ENCODE measurements at places on chromosomes 7 and 10. TPM values are rescaled to one million over a fixed set of nuclear protein-coding genes. Genes with fewer than 3 reads are reported as not detected.

GRCh38 chr7:159031135-159031701 is 113.4 kb downstream of the VIPR2 start:
- DNase-seq: no peak

ABHD11 gene
- 45.0 TPM for total RNA-seq

GRCh38 chr10:92742331-92743228 is 52.8 kb downstream of the HHEX start:
- no peak for DNase-seq

ZCCHC24 gene
- total RNA-seq: 5.7 TPM

- peak; percentile 99 for DNase-seq
Observed at GRCh38 chr10:114917927-114918672, 19.9 kb upstream of the TRUB1 start.

GRCh38 chr7:49294611-49295010 is 370.3 kb downstream of the CDC14C start:
- DNase-seq: no peak

VAX1 gene
- total RNA-seq: 0.27 TPM

DNA sequence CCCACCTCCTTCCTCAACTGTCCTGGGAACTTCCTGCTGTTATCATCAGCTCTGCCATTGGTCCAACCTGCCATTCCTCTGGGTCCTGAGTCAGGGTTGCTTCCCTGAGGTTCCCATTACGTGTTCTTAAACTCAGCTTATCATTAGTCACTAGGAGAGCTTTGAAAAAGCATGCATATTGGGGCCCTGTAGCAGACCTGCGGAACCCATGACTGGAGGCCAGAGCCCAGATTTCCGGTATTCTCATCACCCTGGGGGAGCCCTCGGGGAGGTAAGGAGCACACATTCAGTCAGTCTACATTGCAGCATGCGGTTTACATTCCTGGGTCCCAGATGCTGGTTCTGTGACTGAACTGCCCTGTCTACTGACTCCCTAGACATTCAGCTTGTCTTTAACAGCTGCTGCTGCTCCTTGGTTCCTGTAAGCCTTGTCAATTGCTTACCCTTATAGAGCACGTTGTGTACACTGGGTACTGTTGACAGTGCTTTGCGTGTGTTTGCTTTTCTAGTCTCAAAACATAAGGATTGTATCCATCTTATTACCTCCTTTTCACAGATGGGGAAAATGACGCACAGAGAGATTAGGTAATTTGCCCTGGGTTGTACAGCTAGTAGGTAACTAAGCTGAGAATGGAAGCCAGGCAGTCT is 12.8 kb downstream of the CDHR3 start:
- no peak for DNase-seq

- no peak for DNase-seq
Observed at GRCh38 chr10:60989400-60989876, 45.5 kb upstream of the RHOBTB1 start.

GRCh38 chr10:86402283-86402941 is 35.8 kb upstream of the GRID1 start:
- no peak for DNase-seq

BHLHA15 gene
- total RNA-seq: not detected

UPK3B gene
- 2.5 TPM for total RNA-seq

- no peak for DNase-seq
Observed at GRCh38 chr7:10708447-10708846, 265.2 kb upstream of the PHF14 start.

FRA10AC1 gene
- 0.67 TPM for total RNA-seq

DNA sequence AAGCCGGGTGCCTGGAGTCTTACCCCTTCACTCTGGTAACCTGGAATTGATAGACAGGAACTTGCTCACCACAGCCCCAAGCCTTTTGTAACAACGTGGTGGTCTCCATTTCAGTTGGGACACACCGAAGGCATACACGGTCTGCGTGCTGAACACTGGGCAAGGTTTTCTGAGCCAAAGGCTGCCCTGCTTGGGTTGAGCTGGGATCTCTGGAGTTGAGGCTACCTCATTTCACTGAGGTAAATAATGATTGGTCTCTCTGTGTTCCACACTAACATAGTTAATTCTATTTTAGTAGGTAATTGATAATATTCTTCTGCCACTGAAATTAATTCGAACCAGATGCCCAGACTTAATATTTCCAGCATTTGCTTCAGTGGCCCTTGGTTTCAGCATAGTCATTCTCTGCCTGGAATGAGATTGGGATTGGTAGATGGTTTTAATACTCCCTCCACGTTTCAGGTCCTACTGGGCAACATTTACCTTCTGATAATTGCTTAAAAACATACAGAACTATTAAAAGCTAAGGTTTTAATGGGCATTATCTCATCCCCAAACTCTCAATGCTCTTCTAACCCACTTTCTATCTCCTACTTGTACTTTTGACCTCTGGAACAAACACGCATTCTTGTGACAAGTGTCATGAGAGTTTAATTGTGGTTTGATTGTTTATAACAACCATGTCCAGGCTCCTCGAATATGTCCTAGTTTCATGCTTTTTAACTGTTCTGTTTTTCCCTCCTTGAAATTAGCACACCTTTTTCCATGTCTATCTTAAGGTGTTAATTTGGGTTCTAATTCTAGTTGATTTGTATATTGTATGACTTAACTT is 202.3 kb upstream of the KLF6 start:
- DNase-seq: peak; percentile 18

TMEM178B gene
- total RNA-seq: 15.9 TPM

GRCh38 chr10:122361046-122361445 is 13.5 kb upstream of the PLEKHA1 start:
- no peak for DNase-seq

HOXA9 gene
- total RNA-seq: 62.2 TPM

CARD11 gene
- 9.7 TPM for total RNA-seq

- no peak for DNase-seq
Observed at GRCh38 chr10:79079054-79079397, 10.3 kb downstream of the ZMIZ1 start.

GRCh38 chr7:2886900-2887299 is 42.8 kb upstream of the GNA12 start:
- peak; percentile 77 for DNase-seq

DNA sequence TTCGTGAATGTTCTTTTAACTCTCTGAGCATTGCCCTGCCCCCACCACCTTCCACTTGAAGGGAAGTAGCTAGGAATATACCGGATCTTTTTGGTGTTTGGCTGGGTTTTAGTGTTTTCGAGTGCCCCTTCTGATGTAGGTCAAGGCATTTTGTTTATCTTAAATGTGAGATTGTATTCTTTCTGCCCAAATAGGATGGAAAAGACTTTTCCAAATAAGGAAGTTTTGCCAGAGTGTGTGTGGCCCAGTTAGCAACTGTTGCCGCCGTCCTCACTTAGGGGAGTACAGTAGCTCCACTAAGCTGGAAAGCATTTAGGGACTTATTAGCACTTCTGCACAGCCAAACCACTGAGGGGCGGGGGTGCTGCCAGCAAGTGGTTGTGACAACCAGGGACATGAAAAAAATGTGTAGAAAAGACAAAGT is 29.8 kb upstream of the VCL start:
- no peak for DNase-seq

DNA sequence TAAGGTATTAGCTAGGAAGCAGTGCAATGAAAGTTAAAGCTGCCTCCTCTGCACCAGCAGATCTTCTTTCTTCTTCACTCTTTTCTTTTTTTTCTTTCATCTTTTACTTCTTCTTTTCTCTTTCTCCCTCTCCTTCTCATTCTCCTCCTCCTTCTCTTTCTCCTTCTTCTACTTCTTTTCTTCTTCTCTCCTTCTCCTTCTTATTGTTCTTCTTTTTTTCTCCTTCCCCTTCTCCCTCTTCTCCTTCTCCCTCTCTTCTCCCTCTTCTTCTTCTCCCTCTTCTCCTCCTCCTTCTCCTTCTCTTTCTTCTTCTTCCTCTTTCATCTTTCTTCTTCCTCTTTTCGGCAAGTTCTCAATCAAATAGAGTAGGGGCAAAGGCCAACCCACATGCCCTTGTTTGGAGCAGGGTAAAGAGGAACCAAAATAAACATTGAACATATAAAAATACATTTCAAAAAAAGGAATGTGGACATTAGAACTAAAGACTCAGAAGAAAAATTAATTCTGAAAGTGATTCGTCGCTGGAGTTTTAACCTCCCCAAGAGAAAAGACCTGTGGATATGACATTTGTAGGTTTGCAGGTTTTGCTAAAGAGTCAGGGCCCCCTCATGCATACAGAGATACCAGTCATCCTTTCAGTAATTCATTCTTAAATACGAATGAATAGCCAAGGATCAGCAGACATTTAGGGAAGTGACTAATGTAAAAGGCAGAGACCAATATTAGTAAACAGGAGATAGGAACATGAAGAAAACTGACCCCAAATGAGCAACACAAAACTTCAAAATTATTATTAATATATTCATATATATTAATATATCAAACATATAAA is 93.0 kb upstream of the RSU1 start:
- DNase-seq: no peak

PON1 gene
- total RNA-seq: not detected

PNLIPRP2 gene
- total RNA-seq: not detected

DNA sequence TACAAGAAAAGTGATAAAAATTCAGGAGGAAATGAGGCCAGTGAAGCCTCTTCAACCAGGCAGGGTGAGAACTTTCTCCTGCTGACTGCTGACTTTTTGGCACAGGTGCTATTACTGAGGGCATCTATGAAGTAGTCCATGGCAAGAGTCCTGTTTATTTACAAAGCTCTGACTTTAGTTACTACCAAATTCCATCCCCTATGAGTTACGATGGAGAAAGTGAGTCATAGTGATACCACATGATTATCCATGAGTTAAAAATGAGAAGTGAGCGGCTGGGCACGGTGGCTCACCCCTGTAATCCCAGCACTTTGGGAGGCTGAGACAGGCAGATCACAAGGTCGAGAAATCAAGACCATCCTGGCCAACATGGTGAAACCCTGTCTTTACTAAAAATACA is 19.9 kb downstream of the CCDC3 start:
- DNase-seq: peak; percentile 19

GRCh38 chr7:99143521-99143852 is 421 bp downstream of the SMURF1 start:
- DNase-seq: no peak

FAM25G gene
- not detected for total RNA-seq

TFPI2 gene
- 189 TPM for total RNA-seq

DNA sequence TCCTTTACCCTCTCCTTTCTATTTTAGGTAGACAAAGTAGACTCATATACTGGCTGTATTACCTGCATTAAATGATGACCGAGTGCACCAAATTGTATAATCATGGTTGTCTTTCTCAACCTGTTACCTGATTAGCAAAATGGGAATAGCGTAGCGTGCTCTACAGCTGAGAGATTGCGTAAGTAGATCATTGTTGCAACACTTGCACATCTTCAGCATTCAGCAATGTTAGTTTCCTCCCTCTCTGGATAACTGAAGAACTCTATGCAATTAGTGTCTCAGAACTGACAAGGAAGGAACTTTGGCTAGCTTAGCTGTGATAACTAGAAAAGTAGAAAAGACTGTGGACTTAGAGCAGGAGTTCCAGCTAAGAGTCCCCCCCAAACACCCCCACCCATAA is 787.4 kb downstream of the PHTF2 start:
- DNase-seq: no peak

DNA sequence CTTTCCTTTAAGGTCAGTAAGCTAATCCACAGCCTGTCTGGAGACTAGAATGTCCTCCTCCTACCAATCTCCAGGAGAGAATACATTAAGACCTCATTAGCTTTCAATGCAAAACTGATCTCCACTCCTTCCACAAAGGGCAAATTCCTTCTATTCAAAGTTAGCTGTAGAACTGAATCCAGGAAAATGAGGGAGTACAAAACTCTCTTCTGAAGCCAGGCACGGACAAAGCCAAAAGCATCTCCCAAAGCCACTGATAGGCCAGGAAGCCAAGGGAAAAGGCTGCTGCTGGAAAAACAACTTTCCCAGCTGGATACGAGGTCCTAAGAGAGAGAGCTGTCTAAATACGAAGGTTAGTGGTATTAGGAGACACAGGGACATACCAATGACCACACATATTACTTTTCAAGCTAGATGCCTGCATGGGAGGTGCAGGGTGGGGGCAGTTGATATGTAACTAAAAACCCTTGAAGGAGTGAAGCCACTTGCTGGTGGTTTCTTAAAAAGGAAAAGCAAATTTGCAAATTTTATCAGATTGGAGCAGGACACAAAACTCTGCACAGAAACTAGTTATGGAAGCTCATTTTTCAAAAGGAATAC is 43.6 kb downstream of the MKX start:
- DNase-seq: no peak

GRCh38 chr10:49688920-49689319 is 9.5 kb downstream of the C10orf53 start:
- DNase-seq: no peak

GRCh38 chr7:69847921-69848612 is 249.8 kb downstream of the AUTS2 start:
- no peak for DNase-seq

- DNase-seq: no peak
Observed at GRCh38 chr10:30188556-30189237, 129.3 kb upstream of the JCAD start.

DNA sequence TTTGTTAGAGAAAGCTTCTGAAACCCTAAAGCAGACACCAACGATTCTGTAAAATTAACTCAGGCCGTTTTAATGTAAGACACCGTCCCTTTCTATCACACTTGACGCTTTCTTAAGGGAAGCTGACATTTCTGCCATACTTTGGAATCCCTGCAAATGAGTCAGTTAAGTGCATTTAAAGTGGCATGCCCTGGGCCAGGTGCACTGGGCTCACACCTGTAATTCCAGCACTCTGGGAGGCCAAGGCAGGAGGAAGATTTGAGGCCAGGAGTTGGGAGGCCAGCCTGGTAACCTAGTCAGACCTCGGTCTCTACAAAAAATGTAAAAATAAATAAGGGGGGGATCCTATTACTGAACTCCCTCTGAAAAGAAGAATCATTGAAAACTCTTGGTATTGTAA is 4.4 kb downstream of the UBE2H start:
- DNase-seq: no peak

PRPS1L1 gene
- total RNA-seq: not detected

WEE2 gene
- not detected for total RNA-seq

GPER1 gene
- total RNA-seq: 2.5 TPM

DNA sequence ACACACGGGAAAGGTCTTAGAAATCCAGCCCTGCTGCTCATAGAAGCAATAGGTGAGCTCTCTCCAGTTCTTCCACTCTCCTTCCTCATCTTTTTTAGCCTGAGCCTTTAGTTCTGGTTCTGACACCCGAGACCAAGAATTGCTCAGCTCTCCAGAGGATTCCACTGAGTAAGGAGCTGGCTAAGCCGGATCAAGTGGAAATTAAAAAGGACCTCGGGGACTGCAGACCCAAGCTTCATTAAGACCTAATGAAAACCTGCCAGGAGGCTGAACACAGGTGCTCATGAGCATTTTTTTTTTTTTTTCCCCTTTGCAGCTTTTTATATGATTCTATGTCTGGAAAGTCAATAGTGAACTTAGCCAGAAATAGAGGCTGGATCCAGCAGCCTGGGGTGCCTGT is 1176.0 kb upstream of the AUTS2 start:
- DNase-seq: no peak

DNA sequence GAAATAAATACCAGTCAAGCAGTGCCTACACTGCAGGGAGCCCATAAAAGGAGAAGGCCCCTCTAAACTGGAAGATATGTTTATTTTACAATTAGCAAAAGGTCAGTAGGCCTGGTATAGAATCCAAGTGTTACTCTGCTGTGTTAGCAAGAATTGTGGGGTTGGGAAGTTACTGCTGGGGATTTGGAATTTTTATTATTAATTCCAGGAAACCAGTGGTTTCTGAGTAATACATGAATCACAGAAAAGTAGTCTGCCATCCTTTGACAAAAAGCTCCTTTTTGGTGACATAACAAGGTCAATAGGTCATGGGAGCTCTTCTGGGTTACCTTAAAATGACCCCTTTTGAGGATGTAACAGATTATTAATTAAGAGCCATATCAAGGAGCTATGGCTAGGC is 67.4 kb downstream of the ZNF92 start:
- DNase-seq: peak; percentile 32
